ENCODE measurements at places on chromosomes 1 and 21.
A peak's percentile ranks its signal among the peaks of the same experiment; 100 is the strongest.

GRCh38 chr1:160731990-160732389 lies 7.1 kb upstream of the SLAMF7 start:
- DNase-seq = no peak

GRCh38 chr1:40815420-40815819 lies 31.8 kb downstream of the KCNQ4 start:
- no peak for DNase-seq

GRCh38 chr1:42006836-42007235 lies 88.1 kb upstream of the HIVEP3 start:
- no peak for DNase-seq

- no peak for DNase-seq
Observed at GRCh38 chr21:31577271-31577670, 82.2 kb upstream of the SOD1 start.

- no peak for DNase-seq
Observed at GRCh38 chr21:33015756-33016155, 10.0 kb upstream of the OLIG2 start.

DNA sequence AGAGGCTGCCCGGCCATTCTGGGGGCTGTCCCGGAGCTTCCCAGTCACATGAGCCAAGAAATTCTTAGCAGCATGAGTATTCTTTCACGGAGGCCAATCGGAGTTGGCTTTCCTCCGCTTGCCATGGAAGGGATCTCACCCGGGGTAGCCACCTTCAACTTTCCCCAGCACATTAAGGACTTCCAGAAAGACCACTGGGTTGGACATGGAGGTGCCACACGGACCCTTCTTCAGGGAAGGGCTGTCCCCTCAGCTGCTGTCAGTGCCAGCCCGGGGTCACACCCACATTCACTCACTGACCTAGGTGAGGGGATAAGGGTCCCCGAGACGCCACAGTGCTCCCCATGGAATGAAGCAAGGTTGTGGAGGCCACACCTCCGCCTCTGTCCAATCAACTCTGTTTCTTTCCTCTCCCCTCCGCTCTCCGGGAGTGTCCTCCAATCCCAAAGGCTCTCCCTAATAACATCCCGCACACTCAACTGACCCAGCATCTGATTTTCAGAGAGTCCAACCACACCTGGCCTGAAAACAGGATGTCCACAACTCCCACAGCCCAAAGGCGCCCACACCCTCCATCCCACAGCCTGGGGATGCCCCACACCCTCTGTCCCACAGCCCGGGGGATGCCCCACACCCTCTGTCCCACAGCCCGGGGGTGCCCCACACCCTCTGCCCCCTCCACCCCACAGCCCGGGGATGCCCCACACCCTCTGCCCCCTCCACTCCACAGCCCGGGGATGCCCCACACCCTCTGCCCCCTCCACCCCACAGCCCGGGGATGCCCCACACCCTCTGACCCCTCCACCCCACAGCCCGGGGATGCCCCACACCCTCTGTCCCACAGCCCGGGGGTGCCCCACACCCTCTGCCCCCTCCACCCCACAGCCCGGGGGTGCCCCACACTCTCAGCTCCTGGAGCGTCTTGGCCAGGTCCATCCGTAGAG lies 19.4 kb downstream of the RSPH1 start:
- no peak for DNase-seq

DNA sequence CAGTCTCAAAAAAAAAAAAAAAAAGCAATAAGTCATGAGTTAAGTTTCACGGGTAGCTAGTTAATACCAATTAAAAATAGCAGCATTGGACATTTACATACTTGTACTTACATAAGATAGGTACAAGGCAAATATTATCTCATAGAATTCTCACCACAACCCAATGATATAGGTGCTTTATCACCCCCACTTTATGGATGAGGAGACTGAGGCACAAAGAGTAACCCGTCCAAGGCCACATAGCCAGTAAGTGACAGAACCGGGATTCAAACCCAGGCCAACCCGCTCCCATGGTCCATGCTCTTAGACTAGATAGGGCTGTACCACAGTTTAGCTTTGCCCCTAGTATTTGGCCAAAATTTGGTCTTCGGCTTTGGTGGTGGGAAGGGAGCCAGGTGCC lies 132.5 kb upstream of the SLC45A1 start:
- no peak for DNase-seq

DNA sequence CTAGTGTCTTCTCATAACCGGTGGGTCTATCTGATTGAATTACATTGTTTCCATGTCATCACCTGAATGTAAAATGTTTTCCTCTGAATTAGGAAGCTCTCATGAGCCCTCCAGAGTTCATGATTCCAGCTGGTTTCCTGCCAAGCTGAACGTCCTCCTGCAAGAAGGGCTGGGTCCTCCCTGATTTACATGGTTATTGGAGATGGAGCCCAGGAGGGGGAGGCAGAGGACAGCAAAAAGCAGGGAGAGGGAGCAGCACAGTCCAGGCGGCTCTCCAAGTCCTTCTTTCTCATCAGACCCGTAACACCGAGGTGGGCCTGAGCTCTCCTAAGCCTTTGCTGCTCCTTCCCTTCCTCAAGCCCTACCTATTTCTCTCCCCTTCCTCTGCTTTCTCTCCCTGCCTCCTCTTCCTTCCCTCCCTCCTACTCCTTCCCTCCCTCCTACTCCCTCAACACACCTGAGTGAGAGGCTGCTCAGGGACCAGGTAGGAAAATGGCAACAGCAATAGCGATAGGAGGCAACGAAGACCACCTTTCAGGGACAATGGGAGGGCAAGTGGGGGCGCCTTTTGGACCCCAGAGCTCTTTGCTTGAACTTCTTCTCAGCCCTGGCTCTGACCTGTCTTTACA lies 265.9 kb downstream of the PRDM2 start:
- DNase-seq = peak; percentile 23

- no peak for DNase-seq
Observed at GRCh38 chr1:213817156-213817555, 170.6 kb upstream of the PROX1 start.

- no peak for DNase-seq
Observed at GRCh38 chr1:155173478-155174323, at the start of gene TRIM46. TRIM46 (plus strand) TSS chr1:155173849; CDS start chr1:155173967, 118 bp downstream.

DNA sequence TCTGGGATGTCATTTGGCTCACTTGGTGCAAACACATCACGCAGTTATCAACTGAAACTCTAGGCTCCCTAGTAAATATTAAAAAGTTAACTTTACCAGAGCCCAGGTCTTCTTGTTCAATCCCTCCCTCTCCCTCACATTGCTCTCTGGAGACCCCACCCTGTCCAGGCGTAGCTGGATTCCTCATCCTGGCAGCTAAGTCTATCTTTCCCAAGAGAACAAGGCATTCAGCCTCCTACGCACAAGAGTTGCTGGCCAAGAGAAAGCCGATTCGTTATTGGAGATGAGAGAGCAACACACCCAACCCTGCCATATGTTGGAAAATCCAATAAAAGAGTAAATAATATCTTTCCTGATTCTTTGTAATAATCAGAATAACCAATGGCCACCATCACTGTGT lies 117.9 kb downstream of the SLC30A10 start:
- DNase-seq = no peak

- DNase-seq = no peak
Observed at GRCh38 chr1:153882296-153882912, 40.4 kb downstream of the GATAD2B start.

DNA sequence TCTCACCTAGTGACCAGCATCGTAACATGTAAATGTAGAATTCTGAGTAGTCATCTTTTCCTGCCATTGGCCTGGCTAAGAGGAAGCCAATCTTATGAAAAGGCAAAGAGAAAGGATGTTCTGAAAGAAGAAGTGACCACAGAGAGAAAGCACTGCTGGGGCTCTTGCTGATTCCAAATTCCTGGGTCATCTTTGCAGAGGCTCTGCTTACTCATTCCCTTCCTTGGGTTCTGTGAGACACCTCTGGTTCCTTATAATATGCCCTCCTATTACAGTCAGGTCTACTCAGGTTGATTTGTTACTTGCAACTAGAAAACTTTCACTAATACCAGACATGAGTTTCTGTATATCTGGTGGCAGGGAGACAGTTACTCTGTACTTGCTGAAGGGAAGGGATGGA lies 198.8 kb upstream of the C8B start:
- no peak for DNase-seq

- no peak for DNase-seq
Observed at GRCh38 chr21:27633631-27634030, 666.7 kb upstream of the ADAMTS5 start.
